AG09319 (cell line): ENCODE measurements at places on chromosomes 7 and 10.

DNA sequence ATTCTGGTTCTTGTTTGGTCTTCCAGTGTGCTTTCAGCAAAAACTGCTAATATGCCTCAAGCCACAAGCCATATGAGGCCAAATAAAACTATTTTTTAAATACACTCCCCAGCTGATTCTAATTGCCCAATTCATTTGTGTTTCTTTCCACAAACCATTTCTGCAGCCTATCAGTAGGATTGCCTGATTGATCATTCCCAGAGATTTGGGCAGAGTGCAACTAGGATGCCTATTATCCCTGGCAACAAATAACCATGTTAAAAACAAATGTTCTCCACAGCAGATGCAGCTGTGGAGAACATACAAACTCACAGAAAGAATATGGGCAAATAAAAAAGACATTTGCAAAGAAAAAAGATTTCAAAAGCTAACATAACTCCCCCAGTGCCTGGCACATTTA lies 76.9 kb upstream of the CAV2 start:
- no peak for DNase-seq

DNA sequence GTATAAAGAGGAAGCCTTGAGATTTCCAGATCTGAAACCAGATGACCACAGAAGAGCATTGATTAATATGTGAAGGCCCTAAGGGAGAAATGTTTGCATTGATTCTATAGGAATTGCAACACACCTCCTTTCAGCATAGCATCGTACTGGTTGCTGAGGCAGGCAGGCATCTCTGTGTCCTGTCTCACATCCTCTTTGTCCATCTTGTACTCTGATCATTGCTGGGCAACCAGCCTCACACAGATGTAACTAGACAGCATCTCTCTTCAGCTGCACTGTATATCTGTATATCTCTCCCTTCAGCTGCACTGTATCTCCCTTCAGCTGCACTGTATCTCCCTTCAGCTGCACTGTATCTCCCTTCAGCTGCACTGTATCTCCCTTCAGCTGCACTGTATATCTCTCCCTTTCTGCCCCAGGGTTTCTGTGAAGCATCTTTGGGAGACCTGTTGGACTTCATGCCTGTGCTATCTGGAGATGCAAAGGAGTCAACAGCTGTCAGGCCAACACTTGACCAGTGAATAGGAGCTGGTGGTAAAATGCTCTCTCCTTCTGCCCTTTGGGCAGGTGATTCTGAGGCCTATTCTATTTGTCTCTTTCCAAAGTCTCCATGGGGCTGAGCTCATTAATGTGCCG lies 40.3 kb downstream of the TMEM178B start:
- no peak for DNase-seq

DNA sequence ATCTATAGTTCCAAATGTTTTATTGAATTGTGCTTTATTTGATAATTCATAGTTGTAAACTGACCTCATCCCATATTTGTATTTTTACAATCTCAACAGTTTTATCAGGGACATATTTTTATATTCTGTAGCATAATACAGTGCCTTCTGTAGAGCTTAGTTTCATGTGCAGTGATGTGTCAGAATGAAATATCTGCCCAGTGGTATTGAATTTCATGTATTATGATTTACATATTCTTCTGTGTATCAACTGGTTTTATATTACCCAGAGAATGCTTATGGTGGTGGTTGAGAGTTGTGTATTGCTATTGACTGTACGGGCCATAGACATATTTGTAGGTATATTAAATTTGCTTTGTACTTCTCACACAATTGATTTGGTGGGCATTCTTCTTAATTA lies 89.9 kb downstream of the KAT6B start:
- DNase-seq: no peak

GRCh38 chr10:130545122-130545521 lies 408.9 kb downstream of the GLRX3 start:
- no peak for DNase-seq

DNA sequence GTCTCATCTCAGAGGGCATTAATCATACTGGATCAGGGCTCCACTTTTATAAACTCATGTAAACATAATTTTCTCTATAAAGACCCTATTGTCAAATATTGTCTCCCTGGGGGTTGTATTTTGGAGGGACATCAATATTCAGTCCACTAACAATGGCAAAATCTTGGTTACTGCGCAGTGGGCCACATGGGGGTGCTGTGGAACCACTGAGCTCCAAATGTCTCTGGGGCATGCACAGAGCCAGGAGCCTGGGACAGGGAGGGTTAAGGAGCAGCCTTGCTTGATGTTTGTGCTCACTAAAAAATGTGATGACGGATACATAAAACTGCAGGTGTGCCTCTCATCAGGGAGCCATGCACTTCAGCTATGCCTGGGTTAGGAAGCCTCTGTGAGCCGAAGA lies 62.1 kb upstream of the PRSS58 start:
- DNase-seq: no peak

DNA sequence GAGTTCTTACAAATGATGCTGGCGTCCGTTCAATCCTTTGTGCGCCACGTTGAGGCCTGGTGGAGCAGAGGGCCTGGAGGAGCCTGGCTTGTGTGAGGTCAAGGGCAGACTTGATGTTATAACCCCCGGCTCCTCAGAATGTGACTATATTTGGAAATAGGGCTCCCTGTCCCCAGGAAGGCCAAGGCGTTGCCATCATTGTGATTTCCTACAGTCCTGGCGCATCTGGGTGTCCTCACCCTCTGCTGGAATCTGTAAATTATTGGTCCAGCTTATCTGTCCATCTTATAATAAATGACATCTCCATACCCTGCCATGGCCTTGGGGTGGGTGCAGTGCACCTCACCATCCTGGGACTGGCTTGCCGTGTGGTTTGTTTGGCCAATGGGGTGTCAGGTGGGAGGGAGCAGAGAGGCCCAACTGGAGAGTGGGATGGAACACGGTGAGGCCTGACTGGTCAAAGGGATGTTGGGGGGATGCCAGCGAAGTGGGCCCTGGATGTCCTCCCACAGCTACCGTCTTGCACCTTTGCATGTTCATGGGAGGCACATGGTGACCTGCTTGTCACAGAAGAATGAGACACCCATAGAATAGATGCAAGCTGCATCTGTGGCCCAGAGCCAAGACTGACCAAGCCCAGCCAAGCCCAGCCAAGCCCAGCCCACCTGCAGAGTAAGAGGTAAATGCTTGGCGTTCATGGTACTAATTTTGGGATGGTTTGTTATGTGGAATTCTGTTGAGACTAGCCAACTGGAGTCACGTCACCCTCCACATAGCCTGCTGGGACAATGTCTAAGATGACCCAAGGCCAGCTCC lies 11.1 kb upstream of the LRRC27 start:
- no peak for DNase-seq

DNA sequence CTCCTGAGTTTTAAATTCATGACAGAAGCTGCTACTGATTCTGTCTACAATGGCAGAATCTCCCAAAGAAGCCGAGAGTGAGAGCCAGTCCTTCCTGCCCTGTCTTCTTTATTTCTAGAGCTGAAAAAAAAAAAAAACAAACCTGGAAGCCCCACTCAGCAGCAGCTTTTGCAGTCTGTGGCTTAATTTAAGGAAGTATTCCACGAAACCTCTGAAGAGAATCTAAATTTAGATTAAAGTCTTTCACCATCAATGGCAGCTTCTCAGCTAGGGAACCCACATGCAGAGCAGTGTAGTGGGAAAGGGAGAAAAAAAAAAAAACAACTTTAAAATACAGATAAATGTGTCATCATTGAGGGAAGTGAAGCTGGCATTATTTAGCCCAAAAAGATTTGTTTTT lies 23.4 kb downstream of the SMURF1 start:
- no peak for DNase-seq

- DNase-seq: no peak
These were observed at the start of gene ZPBP for GRCh38 chr7:50092579-50093491. TSS of gene ZPBP (minus strand) at chr7:50093246. CDS start at chr7:50093194, 52 bp downstream.

GRCh38 chr7:24703296-24703695 lies 54.0 kb downstream of the GSDME start:
- DNase-seq: no peak

- no peak for DNase-seq
These were observed 110.2 kb downstream of the MYO3A start for GRCh38 chr10:26044141-26044749.

DNA sequence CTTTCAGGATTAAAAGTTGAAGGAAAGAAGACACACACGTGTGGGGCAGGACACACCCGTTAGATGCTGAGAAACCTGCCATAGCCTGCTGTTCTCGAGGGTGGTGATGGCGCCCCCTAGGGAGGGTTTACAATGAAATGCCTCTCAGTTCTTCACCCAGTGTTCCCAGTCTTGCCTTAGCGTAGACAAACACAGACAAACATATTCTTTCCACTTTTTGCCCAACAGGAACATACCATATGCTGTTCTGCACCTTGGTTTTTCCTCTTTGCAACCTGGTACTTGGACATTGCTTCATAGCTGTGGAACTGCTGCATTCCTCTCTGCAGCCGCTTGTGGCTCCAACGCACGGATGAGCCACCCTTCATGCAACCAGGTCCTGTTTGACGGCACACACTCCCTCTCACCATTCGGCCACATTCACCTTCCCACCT lies 23.3 kb upstream of the HSPA12A start:
- no peak for DNase-seq

GRCh38 chr10:29713450-29713849 lies 78.7 kb upstream of the SVIL start:
- no peak for DNase-seq

GRCh38 chr7:15397922-15398760 lies 163.7 kb downstream of the AGMO start:
- DNase-seq: no peak

- DNase-seq: no peak
These were observed 145.0 kb upstream of the ZMIZ1 start for GRCh38 chr10:78923647-78924318.

GRCh38 chr7:92226981-92227380 lies 18.7 kb downstream of the KRIT1 start:
- DNase-seq: no peak

DNA sequence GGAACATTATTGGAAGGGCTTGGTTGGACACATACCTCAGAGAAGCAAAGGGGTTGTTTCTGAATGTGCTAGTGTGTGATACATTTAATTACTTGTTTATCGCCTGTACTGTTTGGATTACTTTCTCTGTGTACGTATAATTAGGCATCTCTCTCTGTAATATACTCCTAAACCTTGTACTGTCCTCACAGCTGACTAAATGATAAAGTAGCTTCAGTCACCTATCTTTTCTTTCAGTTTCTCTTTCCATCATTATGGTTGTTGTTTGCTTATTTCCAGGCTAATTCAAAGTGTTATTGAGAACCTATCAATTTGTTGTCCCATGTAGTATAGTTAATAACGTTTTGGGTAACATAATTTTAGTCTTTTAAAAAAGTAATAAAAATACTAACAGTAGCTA lies 34.0 kb downstream of the MXI1 start:
- no peak for DNase-seq

GRCh38 chr7:157016352-157017041 lies 6.0 kb upstream of the MNX1 start:
- DNase-seq: no peak

DNA sequence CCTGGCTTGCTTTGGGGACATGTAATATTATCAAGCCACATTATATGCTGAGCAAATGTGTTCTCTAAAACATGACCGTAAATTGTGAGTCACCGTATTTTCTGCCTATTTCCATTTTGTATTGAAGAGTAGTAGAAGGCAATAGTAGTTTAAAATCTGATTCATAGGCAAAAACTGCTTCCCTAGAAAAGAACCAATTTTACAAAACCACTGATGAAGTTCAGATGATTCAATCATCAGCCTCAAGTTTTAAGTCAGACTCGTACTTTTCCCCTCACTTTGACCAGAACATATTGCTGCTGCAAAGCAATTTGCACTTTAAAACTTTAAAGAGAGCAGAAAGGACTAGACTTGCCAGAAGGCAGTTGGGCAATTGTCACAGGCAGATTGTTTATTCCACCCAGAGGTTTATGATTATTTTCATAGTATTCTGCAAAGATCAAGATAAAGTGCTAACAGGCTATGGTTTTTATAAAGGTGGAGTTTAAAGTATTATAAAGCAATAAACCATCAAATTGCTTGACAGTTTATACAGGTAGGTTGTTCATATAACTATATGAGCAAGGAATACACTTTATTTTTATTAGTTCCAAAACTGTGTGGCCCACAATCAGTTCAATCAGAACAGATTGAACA lies 168.2 kb downstream of the ETV1 start:
- peak; percentile 4 for DNase-seq

DNA sequence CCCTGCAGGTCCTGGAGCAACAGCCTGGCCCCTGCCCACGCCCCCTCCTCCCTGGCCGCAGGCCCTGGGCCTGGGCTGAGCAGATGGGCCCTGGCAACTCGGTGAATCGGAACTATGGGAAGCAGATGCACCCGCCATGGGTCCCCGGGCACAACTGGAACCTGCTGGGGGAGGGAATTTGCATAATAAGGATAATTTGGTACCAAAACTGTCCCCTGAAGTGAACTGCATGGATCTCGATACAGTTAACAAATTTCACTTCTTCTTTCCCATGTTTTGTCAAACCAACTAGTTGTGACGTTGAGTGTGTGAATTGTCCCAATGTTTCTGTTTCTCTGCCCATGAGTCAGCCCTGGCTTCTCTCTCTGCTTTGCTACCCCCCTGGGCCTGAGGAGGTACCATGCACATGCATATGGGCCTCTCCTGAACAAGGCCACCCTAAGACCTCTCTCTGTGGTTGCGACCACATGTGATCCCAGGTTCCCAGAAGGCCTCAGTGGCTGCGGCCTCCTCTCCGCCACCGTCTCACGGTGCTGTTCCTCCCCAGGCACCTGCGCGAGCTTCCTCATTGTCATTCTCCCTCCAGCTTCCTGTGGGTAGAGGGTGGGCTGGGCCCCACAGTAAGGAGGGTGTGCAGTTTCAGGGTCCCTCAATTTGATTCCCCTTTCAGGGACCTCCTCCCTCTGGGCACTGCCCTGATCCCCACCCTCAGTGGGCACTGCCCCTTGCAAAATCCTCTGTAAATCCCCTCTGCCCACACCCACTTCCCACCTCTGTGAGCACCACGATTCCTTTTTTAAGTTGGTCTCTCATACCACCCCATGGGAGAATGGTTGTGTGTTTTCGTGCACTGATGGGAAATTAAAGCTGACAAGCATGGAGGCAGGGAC lies 40.0 kb downstream of the FIGNL1 start:
- DNase-seq: no peak

DNA sequence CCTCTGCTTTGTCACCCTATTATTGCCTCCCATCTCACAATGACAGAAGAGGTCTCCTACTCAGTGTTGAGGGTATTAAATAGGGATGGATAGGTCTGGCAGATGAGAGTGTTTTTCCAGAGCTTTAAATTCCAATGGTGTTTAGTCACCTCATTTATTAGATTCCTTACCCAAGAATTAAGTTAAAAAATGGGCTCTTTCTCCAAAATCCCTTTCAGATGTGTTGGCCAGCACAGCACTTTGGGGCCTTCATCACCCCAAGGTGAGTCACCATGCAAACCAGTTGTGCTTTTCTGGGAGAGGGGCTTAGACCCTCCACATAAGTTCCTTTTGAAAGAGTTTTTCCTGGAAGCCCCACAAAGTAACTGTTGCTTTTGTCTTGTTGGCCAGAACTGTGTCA lies 78.4 kb downstream of the CYP26A1 start:
- no peak for DNase-seq

DNA sequence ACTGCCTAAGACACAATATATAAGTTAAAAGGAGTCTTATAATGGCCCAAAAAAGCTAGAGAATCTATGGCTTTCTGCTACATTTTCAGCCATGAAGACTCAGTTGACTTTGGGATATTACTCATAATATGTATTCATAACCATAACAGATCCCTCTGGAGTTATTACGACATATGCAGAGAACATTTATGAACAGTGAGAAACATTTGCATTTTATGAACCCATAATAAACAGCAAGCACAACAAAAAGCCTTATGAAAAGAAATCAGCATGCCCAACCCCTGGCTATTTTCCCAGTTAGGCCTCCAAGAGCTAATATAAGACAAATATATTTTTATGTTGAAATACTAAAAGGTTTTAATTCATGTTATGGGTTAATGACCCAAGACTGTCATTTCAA lies 52.4 kb downstream of the ARMH3 start:
- DNase-seq: peak; percentile 7
